Left ventricle myocardium inferior (tissue), 1 donor: ENCODE measurements at places on chromosomes 13 and 19. TPM values are rescaled to one million over a fixed set of nuclear protein-coding genes. Genes with fewer than 3 reads are reported as not detected.

FFAR2 gene
- 0.27 TPM for total RNA-seq

SLC17A7 gene
- 0.99 TPM for total RNA-seq

ZNF837 gene
- total RNA-seq, result 0.19 TPM

CD209 gene
- 7.0 TPM for total RNA-seq

GIPR gene
- total RNA-seq, result 4.7 TPM

OVOL3 gene
- not detected for total RNA-seq

DNA sequence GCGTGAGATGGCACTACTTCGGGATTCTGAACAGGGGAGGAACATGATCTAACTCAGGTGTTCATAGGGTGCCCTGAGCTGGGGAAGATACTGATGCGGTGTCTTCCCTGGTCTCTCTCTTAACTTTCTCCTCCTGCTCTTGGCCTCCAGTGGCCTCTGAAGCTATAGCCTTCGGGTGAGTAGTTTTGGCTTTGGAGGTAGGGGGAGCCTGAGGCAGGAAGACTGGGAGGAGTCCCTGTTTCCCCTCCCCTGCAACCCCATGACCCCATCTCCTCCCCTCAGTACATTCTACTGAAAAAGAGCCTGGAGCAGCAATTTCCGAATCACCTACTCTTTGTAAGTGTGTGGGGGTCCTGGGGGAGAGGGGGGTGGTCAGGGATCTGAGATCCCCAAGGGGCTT lies 3.5 kb downstream of the SELENOV start:
- no peak overlapping the region for H3K27ac ChIP-seq
- no peaks in the 10 kb centered on the region for H3K36me3 ChIP-seq
- H3K27me3 ChIP-seq, result peaks cover 50% of the 10 kb centered on the region
- peaks cover 17% of the 10 kb centered on the region for H3K4me1 ChIP-seq
- no peak overlapping the region for H3K4me3 ChIP-seq

DNA sequence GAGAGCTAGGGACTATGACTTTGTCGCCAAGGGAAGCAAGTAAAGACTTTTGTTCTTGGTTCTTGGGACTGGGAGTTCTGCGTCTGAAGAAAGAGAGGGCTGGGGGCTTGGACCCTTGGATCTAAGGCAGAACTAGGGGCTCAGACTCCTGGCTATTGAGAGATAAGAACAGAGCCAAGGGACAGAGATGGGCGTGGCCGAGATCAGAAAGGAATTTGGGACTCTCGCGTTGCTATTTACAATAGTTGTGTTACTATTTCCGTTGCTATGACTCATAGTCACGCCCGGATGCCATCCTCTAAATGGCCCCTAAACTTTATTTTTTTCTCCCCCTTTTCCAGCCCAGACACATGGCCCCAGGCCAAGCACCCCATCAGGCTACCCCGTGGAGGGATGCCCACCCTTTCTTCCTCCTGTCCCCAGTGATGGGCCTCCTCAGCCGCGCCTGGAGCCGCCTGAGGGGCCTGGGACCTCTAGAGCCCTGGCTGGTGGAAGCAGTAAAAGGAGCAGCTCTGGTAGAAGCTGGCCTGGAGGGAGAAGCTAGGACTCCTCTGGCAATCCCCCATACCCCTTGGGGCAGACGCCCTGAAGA lies 759 bp downstream of the PPP1R15A start:
- peak overlapping the region; percentile 98 for H3K4me3 ChIP-seq
- H3K27ac ChIP-seq, result peak overlapping the region; percentile 100
- no peaks in the 10 kb centered on the region for H3K27me3 ChIP-seq
- peaks cover 73% of the 10 kb centered on the region for H3K4me1 ChIP-seq
- H3K36me3 ChIP-seq, result peaks cover 49% of the 10 kb centered on the region

DNA sequence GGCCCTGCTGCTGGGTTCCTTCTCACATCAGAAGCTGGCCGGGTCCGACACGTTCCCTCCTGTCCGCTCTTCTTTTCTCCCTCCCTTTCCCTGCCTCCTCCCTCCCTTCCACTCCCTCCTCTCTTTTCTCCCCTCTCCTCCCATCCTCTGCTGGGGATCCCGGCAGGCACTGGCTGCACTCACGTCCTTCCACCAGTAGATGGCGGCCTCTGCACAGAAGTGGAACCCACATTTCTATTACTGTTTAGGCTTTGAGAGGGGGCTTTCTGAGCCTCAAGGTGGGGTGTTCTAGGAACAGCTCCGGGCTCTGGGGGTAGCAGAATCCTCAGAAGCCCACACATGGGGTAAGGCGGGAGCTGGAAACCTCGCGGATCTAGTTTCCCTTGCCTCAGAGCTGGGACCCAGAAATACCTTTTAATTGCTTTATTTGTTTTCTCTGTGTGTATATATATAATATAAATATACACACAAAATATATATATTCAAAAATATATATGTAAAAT lies 294.2 kb downstream of the ZNF536 start:
- H3K27ac ChIP-seq, result no peak overlapping the region
- peaks cover 49% of the 10 kb centered on the region for H3K4me1 ChIP-seq
- no peak for DNase-seq
- H3K36me3 ChIP-seq, result no peaks in the 10 kb centered on the region
- H3K27me3 ChIP-seq, result peaks cover 37% of the 10 kb centered on the region
- no peak overlapping the region for H3K4me3 ChIP-seq

GRCh38 chr19:15390814-15391213 lies 11.2 kb upstream of the AKAP8 start:
- peaks cover 19% of the 10 kb centered on the region for H3K4me1 ChIP-seq
- no peak overlapping the region for H3K4me3 ChIP-seq
- no peak for DNase-seq
- H3K27ac ChIP-seq, result no peak overlapping the region

DNA sequence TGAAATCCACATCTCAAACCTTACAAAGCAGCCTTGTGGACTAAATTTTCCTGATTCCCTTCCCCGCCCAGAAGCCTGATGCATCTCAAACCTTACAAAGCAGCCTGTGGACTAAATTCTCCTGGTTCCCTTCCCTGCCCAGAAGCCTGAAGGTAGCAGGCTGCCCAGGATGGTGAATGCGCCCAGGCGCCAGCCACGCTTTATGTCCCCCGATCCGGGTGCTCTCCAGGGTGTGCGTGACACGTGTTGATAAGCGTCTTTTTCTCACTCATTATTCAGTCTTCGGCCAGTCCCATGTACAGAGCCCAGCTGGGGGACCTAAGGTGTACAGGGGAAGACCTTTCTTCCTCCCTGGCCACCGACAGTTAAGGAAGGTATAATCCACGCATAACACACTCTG lies 31.8 kb downstream of the LAMP1 start:
- no peak overlapping the region for H3K4me3 ChIP-seq
- H3K27me3 ChIP-seq, result no peaks in the 10 kb centered on the region
- H3K27ac ChIP-seq, result no peak overlapping the region
- DNase-seq, result no peak
- peaks cover 7% of the 10 kb centered on the region for H3K36me3 ChIP-seq

GRCh38 chr19:34224996-34225658 lies 29.2 kb upstream of the GARRE1 start:
- H3K27me3 ChIP-seq, result no peaks in the 10 kb centered on the region
- H3K27ac ChIP-seq, result no peak overlapping the region
- peaks cover 91% of the 10 kb centered on the region for H3K36me3 ChIP-seq
- no peak for DNase-seq

GRCh38 chr19:10724573-10725071 lies 6.7 kb downstream of the DNM2 start:
- H3K27me3 ChIP-seq, result no peaks in the 10 kb centered on the region
- no peaks in the 10 kb centered on the region for H3K36me3 ChIP-seq
- peak overlapping the region; percentile 91 for H3K27ac ChIP-seq

DNA sequence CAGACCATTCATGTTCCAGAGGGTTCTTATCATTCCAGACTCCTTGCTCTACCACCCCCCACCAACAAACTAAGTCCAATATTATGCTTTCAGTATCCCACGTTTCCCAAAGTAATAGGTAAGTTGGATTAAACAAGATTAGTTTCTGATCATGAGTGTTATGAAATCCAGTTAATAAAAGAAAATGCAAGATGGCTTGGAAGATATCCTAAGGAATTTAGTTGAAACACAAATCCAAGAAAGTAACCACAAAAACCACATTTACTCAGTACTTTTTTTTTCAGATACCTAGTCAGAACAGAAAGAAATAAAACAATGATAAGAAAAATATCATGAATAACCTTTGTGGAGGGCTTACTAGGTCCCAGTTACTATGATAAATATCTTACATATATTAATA lies 119.4 kb upstream of the MIR17HG start:
- no peak for DNase-seq
- no peaks in the 10 kb centered on the region for H3K4me1 ChIP-seq
- no peaks in the 10 kb centered on the region for H3K27me3 ChIP-seq
- H3K4me3 ChIP-seq, result no peak overlapping the region
- no peaks in the 10 kb centered on the region for H3K36me3 ChIP-seq

GRCh38 chr19:15296353-15296752 lies 36.0 kb downstream of the BRD4 start:
- no peaks in the 10 kb centered on the region for H3K36me3 ChIP-seq
- peak overlapping the region; percentile 71 for H3K27ac ChIP-seq
- H3K4me1 ChIP-seq, result peaks cover 100% of the 10 kb centered on the region
- H3K4me3 ChIP-seq, result no peak overlapping the region
- DNase-seq, result peak; percentile 48
